GM13976 (cell line): ENCODE measurements at places on chromosomes 3 and 15.

- no peak for DNase-seq
Measured at GRCh38 chr3:45966371-45966791, 23.1 kb downstream of the CXCR6 start.

DNA sequence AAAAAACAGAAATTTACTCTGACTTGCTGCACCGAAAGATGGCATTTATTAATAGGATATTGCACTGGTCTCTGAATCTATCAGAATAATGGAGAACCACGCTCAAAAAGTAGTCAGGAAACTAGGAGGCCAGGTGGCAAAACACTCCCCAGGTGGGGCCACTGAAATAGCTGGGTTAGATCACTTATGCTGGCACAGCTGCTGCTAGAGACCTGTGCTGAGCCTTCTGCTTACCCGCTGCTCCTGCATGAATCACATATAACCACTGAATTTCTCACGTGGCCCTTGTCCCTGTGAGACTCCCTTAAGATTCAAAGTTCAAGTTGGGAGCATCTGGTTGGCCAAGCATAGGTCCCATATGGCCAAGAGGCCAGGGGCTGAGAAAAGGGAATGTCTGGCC is 66.0 kb upstream of the OXTR start:
- no peak for DNase-seq

- DNase-seq: no peak
Measured at GRCh38 chr15:100108846-100109245, 232.9 kb downstream of the ADAMTS17 start.

- DNase-seq: no peak
Measured at GRCh38 chr3:40432793-40433192, 24.3 kb upstream of the RPL14 start.
